ENCODE measurements at places on chromosomes 2 and 18. TPM values are rescaled to one million over a fixed set of nuclear protein-coding genes. Genes with fewer than 3 reads are reported as not detected.

GRCh38 chr2:207465894-207466293 is 63.9 kb upstream of the CREB1 start:
- DNase-seq = no peak

- DNase-seq = no peak
These were observed 55.6 kb downstream of the TGFA start for GRCh38 chr2:70498054-70498453.

- DNase-seq = no peak
These were observed 92.2 kb downstream of the COL6A3 start for GRCh38 chr2:237321746-237322145.

DNA sequence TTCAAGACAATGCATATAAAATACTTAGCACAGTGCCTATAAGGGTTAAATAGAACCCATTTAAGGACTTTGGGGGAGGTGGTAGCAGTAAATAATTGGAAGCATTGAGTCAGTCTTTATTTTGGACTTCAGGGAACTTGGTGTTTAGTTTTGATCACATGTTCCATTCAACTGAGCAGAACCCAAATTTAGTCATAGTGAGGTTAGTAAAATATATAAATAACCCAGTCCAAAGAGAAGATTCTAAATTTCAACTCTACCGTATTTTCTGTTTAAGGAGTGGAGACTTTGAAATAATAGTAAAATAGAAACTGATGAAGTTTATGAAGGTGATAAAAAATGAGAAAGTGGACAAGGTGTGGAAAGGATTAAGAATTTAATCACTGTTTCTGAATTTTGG is 19.7 kb downstream of the TWSG1 start:
- DNase-seq = no peak

DNA sequence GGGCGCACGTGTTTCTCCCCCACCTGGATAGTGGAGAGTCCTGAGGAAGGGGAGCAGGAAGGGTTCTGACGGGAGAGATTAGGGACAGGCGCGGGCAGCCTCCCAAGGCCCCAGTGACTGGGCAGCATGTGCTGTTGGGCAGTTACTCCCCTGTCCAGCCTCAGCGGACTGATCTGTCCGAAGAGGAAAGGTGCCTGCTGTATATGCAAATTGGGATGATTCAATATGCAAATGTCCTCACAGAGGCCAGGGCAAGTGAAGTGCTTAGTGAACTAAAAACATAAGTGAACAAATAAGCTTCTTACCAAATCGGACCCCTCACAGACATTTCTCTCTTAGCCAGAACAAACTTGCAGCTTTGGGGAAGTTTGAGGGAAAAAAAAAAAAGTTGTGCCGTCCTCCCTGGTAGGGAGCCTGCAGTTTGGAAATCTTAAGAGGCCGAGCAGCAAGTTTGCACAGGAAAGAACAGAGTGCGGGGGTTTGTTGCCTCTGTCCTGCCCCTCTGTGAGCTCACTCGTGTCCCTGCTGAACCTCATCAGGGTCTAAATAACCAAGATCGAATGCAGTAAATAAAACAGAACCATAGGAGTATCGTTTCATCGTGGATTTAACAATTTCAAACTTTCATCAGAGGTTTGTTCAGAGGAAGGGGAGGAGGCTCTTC is 141.4 kb downstream of the KCTD1 start:
- no peak for DNase-seq

DNA sequence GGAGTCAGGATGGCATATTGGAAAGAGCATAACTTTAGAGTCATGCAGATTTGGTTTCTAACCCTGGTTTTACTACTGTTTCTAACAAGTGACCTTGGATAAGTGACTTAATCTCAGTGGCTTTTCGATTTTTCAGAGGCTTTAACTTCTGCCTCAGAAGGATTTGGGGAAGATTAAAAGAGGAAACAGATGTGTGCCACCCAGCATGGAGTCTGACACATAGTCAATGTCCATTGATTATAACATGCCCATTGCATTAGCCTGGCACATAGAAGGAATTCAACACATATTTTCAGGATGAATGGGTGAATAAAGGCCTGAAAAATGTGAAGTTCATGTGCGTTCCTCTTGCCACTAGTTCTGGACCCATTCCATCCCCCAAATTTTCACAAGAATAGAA is 438.2 kb downstream of the EPHA4 start:
- DNase-seq = no peak

DNA sequence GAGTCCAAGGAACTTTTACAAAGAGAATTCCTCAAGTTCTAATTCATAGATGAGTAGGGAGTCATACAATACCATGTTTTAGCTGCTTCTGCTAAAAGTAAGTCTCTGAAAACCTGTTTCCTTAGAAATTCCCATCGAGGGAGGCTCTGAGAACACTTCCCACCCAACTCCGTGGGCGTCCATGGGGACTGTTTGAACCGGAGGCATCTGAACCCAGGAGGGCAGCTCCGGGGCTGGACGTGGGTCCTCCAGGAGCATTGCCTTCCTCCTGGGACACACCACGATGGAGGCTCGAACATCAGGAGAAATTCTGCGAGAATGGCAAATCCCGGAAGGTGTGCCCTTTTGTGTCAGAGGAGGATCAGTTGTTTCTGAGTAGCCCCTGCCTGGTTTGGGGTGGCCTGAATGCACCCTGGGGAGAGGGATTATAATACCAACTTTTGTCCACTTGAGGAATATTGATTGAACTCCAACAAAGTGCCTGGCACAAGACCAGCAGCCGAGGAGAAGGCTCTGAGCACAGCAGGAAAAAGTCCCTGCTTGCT is 327.5 kb upstream of the SALL3 start:
- DNase-seq = no peak

GRCh38 chr18:62342884-62343283 is 17.8 kb downstream of the TNFRSF11A start:
- no peak for DNase-seq

DNA sequence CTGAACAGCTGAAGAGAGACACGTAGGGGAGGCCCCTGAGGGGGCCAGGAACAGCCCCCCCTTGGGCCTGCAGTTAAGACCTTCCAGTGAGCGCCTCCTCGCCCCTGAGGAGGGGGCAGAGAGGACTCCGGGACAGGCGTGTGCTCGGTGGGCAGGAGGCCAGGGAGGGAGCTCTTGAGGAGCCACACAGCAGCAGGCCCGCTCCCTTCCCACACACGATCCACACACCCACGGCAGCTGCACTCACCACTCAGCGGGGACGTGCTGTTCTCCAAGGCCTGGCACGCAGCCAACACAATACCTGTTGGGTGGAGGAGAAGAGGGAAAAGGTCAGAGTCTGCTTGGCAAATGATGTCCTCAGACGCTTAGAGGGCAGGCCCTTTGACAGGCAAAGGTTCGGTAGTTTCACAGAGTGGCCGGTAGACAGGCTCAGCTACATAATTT is 39.0 kb downstream of the TGFA start:
- no peak for DNase-seq

DNA sequence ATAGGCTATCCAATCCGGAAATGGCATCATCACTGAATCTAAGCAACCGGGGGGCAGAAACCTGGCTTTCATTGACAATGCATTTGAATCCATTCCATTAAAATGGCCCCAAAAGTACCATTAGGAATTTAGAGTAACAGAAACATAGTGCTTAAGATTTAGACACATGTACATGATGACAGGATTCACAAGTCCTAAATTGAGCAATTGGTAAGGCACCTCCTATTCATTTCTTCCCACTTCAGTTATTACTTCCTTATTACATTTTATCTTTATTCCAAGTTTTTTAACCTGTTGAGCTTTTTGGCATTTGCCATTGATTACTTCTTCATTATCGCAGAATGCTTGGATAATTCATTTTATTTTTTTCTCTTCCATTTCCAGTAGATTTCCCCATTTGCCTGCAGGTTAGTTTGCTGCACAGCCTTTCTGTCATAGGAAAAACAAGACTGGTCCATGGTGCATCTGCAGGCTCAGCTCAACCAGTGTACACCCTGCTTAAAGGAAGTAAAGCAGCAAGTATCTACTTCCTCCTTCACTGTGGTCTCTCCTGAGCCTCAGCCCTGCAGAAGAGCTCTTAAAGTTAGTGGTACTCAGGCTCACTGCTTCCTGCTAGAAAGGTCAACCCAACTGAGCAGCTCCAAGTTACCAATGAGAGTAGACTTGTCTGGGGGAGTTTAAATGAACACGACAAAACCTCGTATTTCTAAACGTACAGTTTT is 89.2 kb downstream of the DOCK10 start:
- DNase-seq = no peak

GRCh38 chr18:28164771-28165483 is 12.0 kb downstream of the CDH2 start:
- DNase-seq = no peak

DNA sequence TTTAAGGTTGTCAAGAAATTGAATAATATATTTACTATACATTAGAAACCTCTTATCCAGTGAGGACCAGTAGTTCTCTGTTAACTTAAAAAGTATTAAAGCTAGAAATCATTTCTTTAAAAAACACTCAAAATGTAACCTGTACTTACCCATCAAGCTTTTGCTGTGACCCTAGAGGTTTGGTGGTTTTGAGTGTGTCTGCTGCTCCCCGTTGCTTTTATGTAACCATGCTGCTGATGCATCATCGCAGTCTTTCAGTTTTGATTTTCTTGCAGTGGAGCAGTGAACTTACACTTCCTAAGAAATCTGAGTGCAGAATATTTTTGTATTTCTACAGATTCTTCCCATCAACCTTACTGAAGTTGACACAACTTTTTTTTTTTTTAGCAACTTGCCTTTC is 34.2 kb downstream of the MRPS9 start:
- DNase-seq = no peak

DNA sequence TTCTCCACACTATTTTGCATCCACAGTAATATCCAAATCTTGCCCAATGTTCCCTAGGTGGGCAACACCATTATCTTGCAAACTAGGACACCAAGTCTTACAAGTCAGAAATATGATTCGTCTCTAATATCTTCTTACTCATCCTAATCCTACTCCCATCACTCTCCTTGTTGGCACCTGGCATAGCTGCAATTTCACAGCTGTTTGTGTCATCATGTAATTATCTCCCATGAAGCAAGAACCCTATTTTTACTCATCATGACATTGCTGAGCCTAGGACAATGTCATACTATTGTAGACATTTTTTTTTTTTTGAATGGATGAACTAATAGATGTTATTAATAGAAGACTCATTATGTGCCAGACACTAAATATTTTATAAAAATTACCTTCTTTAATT is 91.3 kb upstream of the CCDC141 start:
- no peak for DNase-seq

Gene GPR75
- 1.8 TPM for polyA plus RNA-seq

Gene OSBPL6
- 5.3 TPM for polyA plus RNA-seq

Gene RGPD4
- not detected for polyA plus RNA-seq

Gene C2orf15
- 12.5 TPM for polyA plus RNA-seq

Gene ATP6V1B1
- polyA plus RNA-seq = 58.0 TPM

Measured in right renal cortex interstitium (tissue), 3 donors.